ENCODE measurements at places on chromosomes 4 and X.

DNA sequence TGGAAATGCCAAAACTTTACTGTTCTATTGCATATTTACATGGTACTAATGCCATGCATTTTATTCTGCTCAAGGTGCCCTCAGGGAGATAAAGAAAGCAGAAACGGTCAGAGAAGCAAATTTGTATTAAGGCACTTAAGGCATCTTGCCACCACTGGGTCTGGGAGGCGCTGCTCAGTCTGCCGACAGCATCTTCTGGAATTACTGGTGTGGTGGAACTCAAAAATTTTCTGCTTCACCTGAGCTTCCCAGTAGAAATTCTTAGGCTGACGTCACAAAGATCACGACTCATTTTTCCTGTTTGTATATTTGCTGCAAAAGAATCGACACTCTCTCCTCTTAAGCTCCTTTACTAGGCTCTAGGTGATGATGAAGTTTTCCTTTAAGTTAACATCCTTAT is 3.0 kb downstream of the RASSF6 start:
- DNase-seq, result no peak

GRCh38 chrX:12947545-12948235 is 27.2 kb upstream of the TMSB4X start:
- no peak for DNase-seq

- DNase-seq, result no peak
These were observed 67.2 kb downstream of the FNIP2 start for GRCh38 chr4:158836002-158836369.

- DNase-seq, result peak; percentile 2
These were observed 329.7 kb downstream of the FBXW7 start for GRCh38 chr4:152206185-152206584.

DNA sequence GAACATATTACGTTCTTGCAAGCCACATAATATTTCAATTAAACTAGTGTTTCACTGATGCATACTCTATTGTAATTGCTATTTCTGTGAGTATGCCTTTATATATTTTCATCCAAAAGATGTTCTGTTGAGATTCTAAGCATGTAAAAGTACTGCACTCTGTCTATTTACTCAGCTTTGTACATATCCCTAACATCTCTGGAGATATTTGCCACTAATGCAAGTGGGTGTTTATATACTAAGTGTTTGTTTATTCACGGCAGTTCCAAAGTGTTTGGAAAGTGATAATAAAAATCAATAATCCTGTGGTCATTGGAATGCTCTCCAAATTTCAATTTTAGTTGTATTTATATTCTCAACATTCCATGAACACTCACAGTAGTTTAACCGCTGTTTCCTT is 1989.0 kb downstream of the C4orf33 start:
- no peak for DNase-seq

DNA sequence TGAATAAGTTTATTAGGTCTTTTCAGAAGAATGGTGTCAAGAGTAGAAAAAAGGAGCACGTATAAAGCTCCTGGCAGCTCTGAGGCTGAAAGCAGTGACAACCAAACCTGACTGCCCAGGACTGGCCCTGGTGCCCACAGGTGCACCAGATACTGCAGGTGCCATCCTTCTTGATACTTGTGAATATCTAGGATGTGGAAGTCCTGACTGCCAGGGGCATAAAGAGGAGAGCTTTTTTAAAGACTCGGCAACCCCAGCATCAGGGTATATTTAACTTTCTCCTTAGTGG is 60.7 kb downstream of the TMEM150C start:
- DNase-seq, result no peak

DNA sequence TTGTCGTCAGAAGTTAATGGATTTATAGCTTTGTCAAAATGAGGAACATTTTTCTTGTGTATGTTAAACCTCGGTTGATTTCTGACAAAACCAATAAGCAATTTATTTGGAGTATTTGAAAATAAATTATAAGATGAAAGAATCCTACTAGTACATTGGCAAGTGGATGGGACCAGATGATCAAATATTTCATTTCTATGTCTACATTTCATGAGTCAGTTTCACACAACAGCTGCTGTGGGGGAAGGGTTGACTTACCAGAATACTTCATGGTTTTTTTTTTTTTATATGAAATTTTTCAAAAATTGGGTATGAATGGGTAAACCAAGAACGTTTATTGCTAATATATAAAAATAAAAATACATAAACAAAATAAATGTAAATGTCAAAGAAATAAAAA is 39.4 kb downstream of the RAPGEF2 start:
- DNase-seq, result no peak

GRCh38 chr4:61909031-61909430 is 708.9 kb downstream of the ADGRL3 start:
- no peak for DNase-seq

DNA sequence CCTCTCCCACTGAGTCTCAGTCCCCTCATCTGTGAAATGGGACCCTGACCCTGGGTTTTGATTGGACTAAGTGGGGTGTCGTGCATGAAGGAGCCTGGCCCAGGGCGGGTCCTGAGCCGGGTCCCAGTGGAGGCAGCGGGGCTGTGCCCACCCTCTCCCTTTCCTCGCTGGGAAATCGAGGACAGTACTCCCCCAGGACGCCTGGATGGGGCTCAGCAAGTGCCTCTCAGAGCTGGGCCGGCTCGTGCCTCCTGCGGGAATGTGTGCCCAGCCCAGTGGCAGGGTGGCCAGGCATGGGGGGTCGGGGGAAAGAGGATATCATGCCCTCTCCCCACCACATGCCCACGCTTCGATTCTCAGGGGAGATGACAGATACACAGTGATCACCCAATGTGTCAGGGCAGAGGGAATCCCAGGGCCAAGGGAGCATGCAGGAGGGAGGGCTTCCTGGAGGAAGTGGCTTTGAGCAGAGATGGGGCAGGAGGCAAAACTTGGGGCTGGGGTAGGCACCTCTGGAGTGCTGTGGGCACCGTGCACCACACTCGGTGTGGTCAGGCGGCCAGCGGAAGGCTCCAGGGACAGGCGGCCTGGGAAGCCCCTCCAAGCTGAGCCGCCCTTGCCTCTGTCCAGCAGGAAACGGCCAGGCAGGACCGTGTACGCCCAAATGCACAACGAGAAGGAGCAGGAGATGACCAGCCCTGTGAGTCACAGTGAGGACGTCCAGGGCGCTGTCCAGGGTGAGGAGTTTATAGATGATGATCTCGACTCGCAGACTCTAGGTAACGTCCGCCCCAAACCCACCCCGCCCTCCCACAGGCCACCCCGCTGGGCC is 203.0 kb downstream of the AFAP1 start:
- DNase-seq, result no peak

- no peak for DNase-seq
These were observed 69.9 kb downstream of the GASK1B start for GRCh38 chr4:158102904-158103303.

DNA sequence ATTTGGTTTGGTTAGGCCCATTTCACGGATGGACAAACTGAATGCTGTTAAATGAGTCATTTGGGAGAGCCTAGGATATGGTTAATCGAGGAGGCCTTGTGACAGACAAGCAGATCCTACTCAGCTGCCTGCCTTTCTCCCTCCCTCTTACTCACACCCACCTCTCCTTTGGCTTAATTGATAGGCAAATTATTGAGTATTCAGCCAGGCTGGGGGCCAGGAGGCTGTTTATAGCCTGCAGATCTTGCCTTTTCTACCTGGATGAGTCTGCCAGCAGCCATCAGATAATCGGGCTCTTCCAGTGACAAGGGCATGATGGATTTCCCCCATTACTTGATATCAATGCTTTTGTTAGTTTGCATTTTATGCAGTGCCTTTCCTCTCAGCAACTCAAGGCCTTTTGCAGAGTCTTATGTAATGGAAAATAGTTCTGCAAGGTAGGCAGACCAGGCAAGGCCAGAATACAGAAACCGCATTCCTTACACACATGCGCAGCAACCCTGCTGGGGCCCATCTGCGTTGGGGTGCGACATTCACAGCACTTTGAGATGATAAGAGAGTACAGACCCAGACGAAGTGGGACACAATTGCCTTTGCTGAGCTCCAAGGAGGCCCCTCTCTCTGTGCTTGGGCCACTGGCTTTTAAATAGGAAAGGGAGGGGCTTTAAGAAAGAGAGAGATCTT is 96.2 kb upstream of the ATP6AP2 start:
- DNase-seq, result peak; percentile 37

- DNase-seq, result peak; percentile 63
These were observed 90.9 kb downstream of the SH3RF1 start for GRCh38 chr4:169179609-169180521.

DNA sequence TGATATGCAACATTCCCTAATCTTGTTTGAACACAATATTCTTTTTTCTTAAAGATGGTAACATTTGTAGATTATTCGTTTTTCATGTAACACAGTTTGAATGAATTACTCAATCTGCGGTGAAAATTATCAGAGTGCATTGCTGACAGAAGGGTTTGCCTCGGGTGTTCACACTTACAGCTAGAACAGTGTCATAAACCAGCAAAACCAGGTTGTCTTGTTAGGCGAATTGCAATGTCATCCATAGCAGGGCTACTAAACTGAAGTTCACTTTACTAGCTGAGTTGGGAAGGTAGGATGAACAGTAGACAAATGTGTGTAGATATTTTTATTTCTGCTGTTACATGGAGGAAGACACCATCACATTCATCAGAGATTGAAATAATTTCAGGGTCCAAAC is 98.9 kb downstream of the SLC39A8 start:
- DNase-seq, result peak; percentile 9

- DNase-seq, result peak; percentile 64
These were observed 38.4 kb upstream of the ENPP6 start for GRCh38 chr4:184255871-184256642.

DNA sequence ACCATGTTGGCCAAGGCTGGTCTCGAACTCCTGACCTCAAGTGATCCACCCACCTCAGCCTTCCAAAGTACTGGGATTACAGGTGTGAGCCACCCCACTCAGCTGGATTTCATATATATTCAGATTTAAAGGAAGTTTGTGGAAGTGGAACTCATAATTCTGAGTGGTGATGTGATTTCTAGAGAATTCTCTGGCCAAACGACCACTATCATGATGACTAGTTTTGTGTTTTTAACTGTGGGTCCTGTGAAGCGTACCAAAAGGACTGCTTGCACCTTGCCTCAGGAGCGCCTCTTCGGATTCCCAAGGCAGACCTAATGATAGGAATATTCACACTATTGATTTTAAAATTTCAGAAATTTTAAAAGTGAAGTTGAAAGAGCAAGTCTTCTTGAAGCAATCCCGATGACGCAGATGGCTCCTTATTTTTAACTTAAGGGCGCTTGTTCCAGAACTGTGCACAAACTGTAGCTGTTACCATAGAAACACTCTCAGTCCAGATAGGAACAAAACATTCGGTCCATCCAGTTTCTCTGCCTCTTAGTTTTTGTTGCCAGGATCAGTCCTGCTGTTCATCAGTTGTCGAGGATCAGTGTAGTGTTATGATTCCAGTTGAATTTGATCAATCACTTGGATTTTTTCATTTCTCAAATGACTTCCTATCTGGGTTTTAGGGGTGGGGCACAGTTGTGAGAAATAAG is 51.7 kb upstream of the CLCN4 start:
- peak; percentile 25 for DNase-seq

DNA sequence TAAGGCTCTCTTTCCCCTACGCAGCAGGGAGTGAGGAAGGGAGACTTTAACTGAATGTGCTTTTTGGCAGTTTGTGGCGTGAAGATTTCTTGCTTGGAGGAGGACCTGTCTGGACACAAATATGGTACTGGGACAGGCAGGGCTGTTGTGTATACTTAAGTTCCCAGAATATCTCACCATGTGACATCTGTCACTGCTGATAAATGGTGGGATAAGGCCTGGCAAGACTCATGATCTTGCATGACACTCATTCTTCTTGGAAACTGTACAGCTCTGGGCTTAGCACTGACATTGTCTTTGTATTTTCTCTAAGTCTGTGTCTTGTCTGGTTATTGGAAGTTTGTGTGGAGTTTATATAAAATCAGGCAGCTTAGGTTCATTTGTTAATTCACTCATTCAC is 93.1 kb downstream of the STK32B start:
- DNase-seq, result no peak

DNA sequence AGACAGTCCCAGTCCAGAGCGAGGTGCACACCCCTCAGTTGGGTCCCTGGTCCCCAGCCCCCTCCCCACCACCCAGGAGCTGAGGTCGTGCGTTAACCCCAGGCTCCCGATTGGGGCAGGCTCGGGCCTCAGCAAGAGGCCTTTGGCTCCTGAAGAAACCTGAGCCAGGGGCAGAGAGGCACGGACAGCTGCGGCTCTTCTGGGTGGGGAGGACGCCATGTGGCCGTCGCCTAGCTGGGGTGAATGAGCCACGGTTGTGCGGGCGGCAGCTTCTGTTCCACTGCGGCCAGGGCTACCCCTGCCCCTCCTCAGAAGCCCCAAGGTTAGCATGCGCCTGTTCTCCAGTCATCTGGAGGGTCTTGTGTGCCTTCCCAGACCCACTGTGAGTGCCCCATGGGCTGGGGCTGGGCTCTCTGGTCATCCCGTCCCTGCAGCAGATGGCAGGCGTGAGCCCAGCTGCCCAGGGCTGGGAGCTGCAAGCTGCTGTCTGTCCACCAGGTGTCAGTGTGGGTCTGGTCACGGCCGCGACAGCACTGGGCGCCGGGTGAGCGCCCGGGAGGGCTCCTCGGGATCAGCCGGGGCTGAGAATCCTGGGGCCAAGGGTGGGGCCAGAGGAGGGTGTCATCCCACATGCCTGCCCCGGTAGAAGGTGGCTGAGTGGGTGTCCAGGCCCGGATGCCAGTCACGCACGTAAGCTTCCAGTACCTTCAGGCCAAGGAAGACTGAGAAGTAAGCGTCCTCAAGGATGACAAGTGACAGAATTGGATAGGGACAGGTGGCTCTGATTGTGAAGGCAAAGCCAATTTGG is 21.9 kb downstream of the ATP2B3 start:
- DNase-seq, result peak; percentile 53

- no peak for DNase-seq
These were observed 347.7 kb downstream of the GABRG1 start for GRCh38 chr4:45776146-45776545.

GRCh38 chr4:184395451-184395917 is 78.9 kb downstream of the IRF2 start:
- no peak for DNase-seq

DNA sequence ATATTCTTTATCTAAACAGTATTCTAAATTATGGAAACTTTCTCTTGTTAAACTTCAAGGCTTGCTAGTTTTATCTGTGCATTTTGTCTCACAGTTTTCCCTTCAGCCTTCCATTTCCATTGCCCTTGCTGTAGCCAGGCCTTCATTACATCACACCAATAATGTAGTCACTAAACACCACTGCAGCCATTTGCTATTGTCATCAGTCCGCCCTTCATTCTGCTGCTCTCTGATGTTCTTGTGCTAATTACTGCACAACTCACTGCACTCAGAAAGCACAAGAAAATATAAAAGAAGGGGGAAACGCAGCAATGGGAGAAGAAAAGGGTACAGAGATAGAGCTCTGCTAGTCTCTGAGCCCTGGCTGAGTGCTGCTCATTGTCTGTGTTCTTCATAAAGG is 239.6 kb upstream of the FSTL5 start:
- DNase-seq, result no peak

- DNase-seq, result no peak
These were observed 6.4 kb downstream of the NKX6-1 start for GRCh38 chr4:84492737-84493091.

DNA sequence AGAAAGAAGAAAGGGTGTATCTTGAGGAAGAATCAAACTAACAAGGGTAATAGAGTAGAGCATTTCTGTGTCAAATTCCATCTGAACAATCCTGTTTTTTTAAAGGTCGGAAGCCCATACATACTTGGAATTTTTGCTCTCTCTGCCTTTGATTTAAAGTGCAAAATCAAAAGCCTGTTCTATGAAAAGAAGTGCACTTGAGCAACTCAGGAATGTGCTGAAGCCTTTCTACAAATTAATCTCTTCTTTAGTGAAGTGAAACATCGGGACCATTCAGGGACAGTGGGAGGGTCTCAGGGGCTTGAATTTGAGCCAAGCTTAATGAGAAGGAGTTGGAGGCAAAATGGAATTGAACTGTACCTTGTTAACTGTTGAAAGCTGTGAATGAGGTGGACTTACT is 1008.5 kb upstream of the LCORL start:
- DNase-seq, result peak; percentile 68

Measured in umbilical cord (tissue), 2 donors.